ENCODE measurements at places on chromosomes 12 and 14.

DNA sequence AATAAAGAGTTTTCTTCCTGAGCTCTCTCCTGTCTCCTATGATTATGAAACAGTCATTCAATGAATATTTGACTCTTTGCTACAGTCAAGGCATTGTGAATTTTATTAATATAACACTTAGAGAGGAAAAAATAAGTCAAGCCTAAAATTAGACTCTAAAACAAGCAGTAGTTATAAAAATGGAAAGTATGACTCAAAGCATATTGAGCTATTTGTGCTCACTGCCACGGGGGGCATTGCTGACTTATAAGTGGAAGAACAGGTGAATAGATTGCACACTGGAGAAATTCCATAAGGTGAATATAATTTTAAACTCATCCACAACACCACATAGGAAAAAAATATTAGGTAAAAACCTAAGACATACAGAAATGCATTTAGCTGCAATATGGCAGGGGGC lies 87.7 kb upstream of the CCDC196 start:
- DNase-seq = no peak

DNA sequence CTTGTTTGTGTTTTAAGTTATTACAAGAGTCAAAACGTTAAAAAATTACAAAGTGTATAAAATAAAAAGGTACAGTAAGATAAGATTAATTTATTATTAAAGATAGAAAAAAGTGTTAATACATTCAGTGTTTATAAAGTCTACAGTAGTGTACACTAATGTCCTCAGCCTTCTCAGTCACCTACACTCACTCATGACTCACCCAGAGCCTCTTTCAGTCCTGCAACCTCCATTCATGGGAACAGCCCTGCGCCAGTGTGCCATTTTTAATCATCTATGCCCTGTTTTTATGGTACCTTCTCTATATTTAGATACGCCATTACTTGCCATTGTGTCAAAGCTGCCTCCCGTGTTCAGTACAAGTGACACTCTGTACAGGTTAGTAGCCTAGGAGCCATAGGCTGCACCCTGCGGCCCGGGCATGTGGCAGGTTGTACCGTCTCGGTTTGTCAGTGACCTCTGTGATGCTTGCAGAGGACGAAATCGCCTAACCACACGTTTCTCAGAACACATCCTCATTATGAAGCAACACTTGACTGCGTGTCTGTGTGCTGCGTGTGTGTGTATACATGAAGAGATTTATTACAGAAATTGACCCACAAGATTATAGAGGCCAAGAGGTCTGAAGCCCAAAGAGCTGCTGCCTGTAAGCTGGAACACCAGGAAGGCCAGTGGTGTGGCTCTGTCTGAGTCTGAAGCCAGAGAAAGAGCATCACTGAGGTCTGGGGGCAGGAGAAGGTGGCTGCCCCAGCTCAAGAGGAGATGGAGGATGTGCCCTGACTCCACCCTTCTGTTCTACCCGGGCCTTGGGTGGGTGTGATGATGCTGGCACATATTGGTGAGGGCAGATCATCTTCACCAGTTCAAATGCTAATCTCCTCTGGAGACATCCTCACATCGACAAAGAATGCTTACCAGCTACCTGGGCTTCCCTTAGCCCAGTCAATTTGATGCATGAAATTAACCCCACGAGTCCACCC lies 116.6 kb upstream of the C14orf180 start:
- no peak for DNase-seq

GRCh38 chr12:131025939-131026702 lies 72.4 kb downstream of the ADGRD1 start:
- no peak for DNase-seq

DNA sequence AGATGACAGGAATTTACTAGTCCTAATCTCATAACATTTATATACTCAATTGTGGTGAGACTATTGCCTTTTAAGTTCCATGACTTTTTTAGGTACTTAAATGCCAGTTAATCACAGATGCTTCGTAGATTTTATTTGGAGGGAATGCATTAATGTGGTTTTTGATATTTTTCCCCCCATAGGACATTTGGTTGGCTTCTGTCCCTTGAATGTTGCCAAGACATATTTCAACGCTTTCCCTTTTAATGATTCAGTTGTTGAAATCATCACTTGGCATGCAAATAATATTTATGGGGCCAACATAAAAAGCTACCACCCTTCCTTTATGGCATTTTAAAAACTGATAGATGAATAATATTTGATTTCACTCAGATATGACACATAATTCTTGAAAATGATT lies 172.1 kb downstream of the ACSS3 start:
- no peak for DNase-seq

DNA sequence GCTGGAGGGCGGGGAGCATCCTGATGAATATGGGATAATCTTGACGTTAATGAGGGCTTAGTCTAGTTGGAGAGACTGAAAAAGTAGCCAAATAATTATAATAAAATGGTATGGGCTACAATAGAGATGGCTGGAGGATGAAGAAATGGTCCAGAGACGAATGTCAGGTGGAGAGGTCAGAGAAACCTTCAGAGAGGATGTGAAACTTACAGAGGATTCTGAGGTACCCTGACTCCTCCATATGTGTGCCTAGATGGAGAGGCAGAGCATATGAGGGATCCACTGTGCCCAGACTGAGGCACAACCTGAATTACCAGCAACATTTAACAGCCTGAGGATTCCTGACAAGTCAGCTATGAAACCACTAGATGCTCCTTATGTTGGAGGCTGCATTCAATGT lies 417.0 kb downstream of the ATP23 start:
- DNase-seq = no peak

DNA sequence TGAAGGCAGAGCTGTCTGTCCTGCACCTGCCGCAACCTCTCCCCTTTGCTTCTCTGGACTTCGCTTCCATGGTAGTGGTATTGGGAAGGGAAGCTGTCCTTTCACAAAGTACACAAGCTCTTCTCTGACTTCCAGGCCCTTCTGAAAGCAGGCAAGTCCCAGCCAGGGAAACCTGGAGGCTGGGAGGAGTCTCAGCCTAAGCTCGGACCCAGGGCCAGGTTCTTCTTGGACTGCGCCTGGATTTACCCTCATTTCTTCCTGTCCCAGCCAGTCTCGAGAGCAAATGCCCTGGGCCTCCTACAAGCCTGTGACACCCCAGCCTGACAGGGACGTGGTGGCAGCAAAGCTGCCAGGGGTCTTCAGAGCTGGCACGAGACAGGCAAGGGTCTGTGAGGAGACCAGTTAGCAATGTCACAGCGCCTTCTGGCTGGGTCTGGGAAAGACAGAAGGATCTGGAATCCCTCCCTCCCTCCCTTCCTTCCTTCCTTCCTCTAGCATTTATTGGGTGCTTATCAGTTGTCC lies 22.4 kb downstream of the ISCA2 start:
- no peak for DNase-seq

DNA sequence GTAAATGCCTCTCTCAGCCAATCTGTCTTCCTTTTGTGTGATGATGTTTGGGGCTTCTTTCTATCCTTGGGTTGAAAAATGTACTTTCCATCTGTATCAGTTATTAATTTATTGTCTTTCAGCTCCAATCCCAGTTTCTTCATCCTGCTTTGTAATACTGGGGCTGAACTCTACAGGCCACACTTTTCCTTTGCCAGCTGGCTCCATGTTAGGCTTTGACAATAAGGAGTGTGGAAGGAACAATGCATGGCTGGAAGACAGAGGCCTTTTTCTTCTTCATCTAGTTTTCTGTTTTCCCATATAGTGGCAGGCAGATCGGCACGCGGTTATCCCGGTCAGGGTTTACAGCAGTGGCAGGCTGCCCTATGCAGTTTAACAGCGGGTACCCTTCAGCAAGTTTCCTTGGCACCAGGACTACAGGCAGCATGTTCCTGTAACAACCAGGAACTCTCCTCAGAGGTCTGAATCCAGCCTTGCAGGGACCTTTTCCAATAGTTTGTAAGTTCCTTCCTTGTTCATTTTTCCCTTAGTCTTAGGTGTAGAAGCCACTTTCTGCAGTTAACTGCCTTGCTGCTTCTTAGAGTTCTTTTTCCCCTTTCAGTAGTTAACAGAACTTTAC lies 38.5 kb upstream of the CRACR2A start:
- no peak for DNase-seq

DNA sequence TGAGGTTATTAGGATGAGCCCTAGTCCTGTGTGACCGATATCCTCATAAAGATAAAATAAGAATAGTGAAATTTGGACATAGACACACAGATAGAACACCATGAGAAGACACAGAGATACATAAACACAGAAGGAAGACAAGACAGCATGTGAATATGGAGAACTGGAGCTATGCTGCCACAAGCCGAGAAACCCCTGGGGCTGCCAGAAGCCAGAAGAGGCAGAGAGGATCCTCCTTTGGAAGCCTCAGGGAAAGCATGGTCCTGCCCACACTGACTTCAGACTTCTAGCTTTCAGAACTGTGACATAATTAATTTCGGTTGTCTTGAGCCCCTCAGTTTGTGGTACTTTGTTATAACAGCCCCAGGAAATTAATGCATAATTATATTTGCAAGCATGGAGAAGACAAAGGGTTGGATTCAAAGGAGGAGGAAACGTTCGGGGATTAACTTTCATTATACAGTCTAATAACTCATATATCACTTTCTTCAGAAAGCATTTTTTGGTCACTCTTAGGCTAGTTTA lies 1501.8 kb upstream of the FLRT2 start:
- no peak for DNase-seq

DNA sequence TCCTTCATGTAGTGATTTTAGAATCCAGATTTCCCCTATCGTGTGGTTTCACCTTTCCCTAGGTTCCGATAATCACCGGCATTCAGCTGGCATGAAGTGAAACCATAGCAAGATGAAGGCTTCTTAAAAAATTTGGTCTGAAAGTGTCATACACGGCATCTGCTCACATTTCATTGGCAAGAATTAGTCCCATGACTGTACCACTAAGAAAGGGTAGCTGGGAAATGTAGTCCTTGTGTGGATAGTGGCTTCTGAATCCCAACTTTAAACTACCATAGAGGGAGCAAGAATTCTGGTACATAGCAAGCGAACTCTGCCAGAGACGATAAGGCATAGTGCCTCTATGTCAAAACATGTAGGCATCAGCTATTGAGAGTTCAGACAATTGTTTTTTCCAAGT lies 360.1 kb upstream of the TBX3 start:
- DNase-seq = no peak

GRCh38 chr14:56730538-56731145 lies 79.6 kb downstream of the OTX2 start:
- DNase-seq = no peak

GRCh38 chr14:33764876-33765650 lies 185.8 kb downstream of the EGLN3 start:
- DNase-seq = no peak

GRCh38 chr14:79515158-79515557 lies 696.1 kb downstream of the DIO2 start:
- DNase-seq = no peak

- DNase-seq = no peak
These were observed 114.5 kb upstream of the RASSF8 start for GRCh38 chr12:25843976-25844375.

- no peak for DNase-seq
These were observed 4.5 kb downstream of the E2F7 start for GRCh38 chr12:77060883-77061240.

DNA sequence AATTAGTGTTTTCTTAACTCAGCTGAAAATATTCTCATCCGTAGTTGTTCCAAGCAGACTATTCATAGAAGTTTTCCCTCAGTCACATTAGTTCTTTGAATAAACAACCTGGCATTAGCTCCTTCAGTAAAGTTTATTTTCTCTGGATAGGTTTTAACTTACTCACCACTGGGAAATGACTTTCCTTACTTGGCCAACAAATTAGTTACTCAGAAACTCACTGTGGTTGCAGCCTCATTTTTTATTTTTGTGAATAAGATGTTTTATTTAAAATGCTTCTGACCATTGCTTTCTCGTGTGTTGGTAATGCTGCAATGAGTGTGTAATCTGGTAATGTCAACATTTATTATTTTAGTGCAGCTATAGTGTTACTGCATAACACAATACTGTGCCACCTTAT lies 74.9 kb downstream of the NOVA1 start:
- no peak for DNase-seq

DNA sequence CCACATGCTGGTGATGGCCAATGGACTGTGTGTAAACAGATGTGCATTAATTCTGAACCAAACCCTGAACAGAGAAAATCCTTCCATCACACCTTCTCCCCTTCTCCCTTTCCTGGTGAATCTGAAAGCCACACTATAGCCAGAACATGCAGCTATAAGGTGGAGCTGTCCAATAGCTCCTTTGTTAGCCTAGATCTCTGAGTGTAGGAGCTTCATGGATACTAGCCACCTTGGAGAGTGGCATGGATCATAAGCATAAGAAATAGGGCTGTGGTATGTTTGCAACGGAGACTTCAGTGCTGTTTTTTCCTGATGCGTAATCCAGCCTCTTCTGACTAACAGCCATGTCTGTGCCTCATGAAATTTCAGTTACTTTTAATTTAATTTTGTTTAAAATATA lies 364.5 kb downstream of the BTG1 start:
- no peak for DNase-seq

GRCh38 chr14:95381726-95382125 lies 62.0 kb upstream of the CLMN start:
- no peak for DNase-seq

GRCh38 chr12:88144037-88144436 lies 1.9 kb downstream of the TMTC3 start:
- DNase-seq = no peak

- DNase-seq = no peak
These were observed 43.3 kb upstream of the CSRP2 start for GRCh38 chr12:76921891-76922664.

DNA sequence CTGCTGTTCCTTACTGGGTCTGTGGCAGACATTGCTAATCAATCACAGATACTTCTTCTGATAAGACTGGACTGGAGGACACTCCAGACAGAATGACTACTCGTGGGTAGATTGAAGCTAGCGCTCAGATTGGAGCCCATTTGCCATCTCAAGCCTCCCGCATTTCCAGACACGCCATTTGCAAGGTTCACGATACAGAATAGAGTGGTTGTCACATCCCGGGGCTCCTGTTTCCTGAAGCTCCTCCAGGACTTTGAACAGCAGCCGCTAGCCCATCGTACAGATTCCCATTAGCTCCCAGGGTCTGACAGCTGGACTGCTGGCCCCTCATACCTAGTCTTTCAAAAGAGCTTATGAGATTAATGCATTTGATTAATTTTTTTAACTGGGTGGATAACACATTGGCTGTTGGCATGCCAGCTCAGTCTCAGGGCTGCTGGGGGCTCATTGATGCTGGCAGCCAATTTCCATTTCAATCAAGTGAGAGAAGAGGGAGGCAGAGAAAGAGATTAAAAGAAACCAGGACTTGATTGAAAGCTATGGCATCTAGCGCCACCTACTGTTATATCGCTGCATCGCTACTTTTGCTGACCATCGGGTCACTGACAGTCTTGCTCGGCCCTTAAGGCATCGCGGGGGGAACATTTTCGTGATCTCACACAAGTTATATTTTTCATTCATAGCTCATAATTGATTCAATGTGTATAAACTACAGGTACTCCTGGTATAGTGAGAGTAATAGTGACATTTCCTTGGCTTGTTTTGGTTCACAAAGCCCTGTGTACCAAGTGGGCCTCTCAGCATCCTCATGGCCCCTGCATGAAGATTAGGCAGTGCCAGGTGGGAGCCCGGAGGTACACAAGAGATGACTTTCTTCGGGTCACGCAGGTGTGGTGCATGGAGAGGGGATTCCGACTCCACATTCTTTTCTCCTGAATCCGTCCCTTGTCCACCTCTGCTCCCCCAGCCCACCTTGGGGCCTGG lies 78.6 kb downstream of the CCDC60 start:
- no peak for DNase-seq

GRCh38 chr14:101022121-101022520 lies 118.6 kb upstream of the RTL1 start:
- no peak for DNase-seq

GRCh38 chr12:70448371-70448770 lies 82.3 kb downstream of the KCNMB4 start:
- DNase-seq = no peak

All from activated naive CD4-positive, alpha-beta T cell (primary cell).